ENCODE measurements at places on chromosomes 13 and 19.

DNA sequence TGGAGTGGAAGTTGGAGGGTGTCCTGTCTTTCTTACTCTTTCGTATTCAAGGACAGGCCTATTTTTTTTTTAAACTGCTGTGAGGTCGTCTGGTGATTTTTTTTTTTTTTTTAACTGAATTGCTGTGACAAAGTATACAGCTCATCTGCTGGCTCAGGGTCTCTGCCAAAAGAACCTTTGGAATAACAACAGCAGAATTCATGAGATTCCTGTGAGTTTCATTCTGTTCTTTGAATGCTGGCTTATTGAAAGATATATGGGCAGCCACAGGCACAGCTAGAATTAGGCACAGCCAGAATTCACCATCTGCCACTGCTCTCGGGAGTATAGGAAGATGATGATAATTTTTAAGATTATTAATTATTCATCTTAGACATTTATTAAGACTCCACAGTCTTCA is 21.4 kb upstream of the FRY start:
- no peak for DNase-seq

- DNase-seq: peak; percentile 64
Measured at GRCh38 chr19:48674921-48675824, 2.4 kb upstream of the NTN5 start.

DNA sequence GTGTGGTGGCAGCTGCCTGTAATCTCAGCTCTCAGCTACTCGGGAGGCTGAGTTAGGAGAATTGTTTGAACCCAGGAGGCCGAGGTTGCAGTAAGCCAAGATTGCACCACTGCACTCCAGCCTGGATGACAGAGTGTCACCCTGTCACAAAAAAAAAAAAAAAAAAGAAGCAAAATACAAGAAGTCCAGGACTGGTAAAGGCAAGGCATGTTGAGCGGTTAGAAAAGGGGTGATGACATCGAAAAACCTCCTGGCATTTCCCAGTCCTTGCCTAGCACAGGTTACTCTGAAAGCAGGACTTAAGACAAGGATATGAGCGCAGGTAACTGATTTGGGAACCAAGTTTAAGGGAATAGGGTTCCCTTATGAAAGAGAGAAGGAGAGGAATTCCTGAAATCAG is 2.5 kb upstream of the LILRB4 start:
- no peak for DNase-seq

- no peak for DNase-seq
Measured at GRCh38 chr13:73261739-73262216, 203.0 kb downstream of the KLF5 start.

- no peak for DNase-seq
Measured at GRCh38 chr19:45079911-45080370, 881 bp downstream of the GEMIN7 start.

DNA sequence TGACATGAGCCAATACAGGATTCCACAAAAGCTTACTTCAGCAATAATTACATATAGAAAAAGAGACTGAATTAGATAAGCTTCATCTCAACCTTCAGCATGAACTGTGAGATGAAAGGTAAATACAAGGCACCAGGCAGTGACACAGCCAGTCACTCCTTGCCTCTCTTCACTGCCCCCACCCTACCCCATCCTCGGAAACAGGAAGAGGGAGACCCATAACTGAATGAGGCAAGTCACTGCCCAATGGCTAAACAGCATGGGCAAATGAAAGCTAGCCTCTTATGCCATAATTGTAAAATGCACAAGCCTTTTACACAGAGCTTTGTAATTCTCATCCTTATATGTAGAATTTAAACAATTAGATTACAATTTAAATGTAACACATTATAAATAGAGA is 1.7 kb downstream of the ZNF160 start:
- no peak for DNase-seq

DNA sequence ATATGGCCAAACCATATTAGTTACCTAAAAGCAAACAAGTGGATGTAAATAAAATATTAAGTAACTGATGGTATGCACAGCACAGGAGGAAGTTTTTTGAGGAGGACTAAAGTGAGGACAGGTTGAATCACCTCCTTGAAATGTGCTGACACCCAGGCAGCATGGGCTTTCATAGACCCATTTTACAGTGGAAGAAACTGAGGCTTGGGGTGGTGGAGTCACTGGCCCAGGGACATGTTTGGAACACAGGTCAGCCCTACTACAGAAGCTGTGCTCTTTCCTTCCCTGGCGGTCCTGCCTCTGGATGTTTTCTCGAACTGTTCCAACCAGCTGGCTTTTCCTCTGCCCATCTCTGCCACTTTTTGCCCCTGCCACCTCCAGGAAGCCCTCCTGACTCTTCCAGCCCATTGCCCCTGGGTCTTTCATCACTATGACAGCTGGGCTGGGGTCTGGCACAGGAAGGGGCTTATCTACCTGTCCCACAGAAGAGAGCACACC is 11.2 kb upstream of the PTPRS start:
- no peak for DNase-seq

- no peak for DNase-seq
Measured at GRCh38 chr19:2070436-2070827, 19.4 kb upstream of the MKNK2 start.

DNA sequence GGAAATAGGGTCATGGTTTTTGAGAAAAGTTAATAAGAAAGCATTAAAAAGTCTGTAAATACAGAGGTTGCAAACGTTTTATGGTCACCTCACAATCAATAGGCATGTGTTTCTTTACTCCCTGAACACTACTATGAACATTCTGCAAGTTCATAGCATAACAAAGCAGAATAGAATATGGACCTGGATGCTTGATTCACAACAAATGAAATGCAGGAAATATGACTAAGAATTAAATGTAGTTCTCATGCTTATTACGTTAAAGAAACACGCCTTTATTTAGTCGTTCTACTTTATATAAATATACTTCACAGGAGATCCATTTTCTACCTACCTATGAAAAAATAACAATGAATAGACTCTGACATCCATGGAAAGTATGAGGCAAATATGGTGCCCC is 344.0 kb downstream of the KCTD12 start:
- no peak for DNase-seq

- no peak for DNase-seq
Measured at GRCh38 chr19:35164418-35164817, 9.9 kb downstream of the FXYD5 start.

DNA sequence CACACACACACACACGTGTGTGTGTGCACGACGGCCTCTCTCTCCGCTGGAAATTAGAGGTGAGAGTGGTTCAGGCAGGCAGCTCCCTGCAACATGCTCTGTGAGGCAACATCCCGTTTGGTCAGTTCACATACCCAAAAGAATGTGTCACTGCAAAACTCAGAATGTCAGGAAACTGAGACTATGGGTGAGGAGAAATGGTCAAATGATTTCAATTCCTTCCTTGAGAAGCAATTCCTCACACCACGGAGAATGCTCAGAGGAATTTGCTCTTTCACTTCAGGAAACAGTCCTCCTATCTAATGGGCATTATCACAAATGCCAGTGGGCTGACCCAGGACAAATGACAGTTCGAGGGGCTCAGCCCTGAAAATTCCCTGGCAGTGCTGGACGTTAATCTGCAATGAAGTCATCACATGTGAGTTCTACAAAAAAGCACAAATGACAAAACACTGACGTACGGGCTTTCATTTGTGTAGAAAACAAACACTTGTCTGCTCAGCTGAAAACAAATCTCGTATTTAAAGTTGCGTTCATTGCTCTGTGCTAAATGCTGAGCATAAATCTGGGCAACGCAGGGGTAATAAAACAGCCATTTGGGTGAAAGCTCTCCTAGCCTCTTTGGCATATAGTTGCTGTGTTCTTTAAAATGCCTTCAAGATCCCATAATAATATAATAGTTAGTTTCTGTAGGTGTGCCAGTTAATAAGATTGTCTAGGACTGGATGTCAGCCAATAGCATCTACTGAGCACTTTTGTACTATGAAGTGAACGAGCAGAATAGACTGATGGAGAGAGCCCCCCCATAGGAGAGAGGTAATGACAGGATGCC is 18.6 kb upstream of the LATS2 start:
- DNase-seq: no peak

- DNase-seq: no peak
Measured at GRCh38 chr13:51978796-51979556, 32.3 kb downstream of the ATP7B start.

- DNase-seq: no peak
Measured at GRCh38 chr13:33441015-33441414, 155.5 kb upstream of the STARD13 start.

DNA sequence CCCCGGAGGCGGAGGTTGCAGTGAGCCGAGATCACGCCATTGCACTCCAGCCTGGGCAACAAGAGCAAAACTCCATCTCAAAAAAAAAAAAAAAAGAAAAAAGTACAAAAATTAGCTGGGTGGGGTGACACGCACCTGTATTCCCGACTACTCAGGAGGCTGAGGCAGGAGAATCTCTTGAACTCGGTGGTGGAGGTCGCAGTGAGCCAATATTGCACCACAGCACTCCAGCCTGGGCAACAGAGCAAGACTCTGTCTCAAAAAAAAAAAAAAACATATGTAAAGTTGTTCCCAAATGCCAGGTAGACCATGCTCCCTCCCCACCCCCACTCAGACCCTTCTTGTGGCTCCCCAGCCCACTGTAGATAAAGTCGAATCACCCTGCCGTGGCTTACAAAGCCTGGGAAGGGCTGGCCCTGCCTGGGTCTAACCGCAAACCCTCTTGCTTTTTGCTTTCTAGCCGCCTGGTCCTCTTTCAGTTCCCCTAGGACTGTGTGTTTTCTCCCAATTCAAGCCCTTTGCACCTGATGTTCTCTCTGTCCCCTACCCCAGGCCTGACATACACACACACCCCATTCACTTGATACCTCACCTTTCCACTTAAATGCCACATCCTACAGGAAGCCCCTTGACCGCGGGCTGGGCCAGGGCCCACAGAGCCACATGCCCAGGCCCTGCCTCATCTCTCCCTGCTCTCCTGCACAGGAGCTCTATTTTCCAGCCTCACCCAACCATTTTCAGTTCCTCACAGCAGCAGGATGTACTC is 34.4 kb downstream of the MAP4K1 start:
- DNase-seq: no peak

DNA sequence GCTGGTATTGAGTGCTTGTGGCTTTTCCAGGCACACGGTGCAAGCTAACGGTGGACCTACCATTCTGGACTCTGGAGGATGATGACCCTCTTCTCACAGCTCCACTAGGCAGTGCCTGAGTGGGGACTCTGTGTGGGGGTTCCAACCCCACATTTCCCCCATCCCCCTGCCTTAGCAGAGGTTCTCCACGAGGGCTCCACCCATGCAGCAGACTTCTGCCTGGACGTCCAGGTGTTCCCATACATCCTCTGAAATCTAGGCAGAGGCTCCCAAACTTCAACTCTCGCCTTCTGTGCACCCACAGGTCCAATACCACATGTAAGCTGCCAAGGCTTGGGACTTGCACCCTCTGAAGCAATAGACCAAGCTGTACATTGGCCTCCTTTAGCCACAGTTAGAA is 25.3 kb upstream of the ZSCAN18 start:
- no peak for DNase-seq

- DNase-seq: no peak
Measured at GRCh38 chr13:45122941-45123340, 2.6 kb downstream of the GTF2F2 start.

DNA sequence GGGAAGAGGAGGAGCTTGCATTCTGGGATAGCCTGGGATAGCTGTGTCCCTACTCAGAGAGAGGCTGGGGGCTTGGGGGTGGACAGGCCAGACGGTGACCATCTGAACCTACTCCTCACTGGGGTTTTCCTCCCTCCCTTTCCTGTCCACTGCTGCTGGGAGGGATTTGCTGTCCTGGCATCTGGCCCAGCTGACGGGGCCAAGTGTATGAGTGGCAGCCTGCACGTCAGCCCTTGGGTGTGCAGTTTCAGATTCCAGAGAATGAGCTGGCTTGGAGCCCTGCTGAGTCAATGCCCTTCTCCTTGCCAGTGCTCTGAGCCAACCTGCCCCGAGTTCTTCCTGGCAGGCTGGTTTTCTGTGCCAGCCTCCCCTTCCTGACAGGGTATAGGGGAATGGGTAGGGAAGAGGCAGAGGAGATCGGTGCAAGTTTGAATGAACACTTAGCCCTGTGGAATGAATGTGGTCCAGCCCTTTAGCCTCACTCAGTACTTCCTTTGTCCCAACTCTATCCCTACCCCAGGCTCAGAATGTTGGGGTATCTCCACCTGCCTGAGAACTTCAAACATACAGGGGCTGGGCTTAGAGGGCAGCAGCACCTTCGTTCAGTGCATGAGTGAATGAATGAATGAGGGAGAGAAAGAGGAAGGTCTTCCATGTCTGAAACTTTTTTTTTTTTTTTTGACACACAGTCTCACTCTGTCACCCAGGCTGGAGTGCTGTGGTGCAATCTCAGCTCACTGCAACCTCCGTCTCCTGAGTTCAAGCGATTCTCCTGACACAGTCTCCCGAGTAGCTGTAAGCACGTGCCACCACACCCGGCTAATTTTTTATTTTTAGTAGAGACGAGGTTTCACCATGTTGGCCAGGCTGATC is 1.8 kb upstream of the ANGPTL4 start:
- peak; percentile 72 for DNase-seq

DNA sequence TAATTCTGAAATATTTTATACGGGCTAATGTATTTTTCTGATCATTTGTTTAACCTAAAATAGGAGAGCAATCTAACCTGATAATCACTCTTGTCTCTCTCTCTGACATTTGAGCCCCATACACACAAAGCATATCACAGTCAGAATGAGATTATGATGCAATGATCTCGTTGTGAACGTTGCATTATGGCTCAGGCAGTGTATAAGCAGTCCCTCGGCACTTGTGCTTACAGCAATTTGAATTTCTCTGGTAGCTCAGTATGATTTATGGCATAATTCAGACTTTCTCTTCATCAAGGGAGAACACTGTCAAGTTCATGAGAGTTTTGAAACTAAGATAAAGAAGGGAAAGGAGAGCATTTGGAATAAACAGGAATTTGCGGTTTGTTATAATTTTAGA is 256.1 kb downstream of the DACH1 start:
- DNase-seq: no peak

GRCh38 chr19:53871454-53871853 is 3.8 kb downstream of the MYADM start:
- no peak for DNase-seq

GRCh38 chr13:33913829-33914228 is 95.9 kb downstream of the RFC3 start:
- no peak for DNase-seq

GRCh38 chr19:52725528-52725961 is 9.3 kb downstream of the ZNF611 start:
- DNase-seq: no peak

All from left renal pelvis (tissue), 4 donors.